ENCODE measurements at places on chromosomes 2 and 18.

- no peak for DNase-seq
Observed at GRCh38 chr2:234081970-234082822, 31.7 kb downstream of the SPP2 start.

DNA sequence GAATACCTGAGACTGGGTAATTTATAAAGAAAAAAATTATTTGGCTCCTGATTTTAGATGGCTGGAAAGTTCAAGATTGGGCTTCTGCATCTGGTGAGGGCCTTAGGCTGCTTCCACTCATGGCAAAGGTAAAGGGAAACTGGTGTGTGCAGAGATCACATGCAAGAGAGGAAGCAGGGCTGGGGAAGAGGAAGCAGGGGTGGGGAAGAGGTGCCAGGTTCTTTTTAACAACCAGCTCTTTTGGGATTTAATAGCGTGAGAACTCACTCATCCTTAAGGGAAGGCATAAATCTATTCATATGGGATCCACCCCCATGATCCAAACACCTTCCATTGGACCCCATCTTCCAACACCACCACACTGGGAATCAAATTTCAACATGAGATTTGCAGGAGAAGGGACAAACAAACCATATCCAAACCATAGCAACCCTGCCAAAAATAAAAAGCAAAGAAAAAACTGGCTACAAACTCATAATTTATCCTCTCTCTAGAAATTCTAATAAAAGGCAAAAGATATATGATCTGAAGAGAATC, 30.4 kb downstream of the PRKRA start:
- DNase-seq = no peak

DNA sequence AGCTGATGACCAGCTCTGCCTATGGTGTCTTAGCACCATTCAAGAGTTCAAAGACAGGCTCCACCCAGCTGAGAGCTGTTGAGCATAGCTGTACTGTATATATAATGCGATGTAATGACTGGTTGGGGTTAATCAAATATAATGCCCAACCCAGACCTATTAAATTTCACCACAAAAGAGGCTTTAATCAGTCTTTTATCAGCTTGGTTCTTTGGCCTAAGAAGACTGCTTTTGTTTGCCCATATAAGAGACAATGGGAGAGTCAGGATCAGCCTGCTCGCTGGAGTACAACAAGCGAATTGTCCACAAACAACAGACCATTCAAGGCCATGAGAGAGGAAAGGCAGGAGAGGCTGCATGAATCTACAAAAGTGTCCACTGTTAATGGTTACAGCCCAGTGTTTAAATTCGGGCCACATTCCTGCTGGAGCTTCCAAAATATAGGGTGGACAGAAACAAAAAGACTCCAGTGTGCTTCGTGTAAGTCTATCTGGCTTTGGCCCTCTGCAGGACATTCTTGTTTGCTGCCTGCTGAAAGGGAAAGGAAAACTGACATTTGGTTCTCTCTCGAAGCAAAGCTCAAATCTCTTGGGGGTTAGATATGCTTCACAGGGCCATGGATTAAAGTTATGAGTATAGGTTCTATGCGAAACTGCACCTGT, 299.0 kb upstream of the FBXO11 start:
- DNase-seq = no peak

- no peak for DNase-seq
Observed at GRCh38 chr2:172415157-172415864, 12.1 kb upstream of the ITGA6 start.

- DNase-seq = no peak
Observed at GRCh38 chr18:48356151-48356745, 52.9 kb downstream of the ZBTB7C start.

- no peak for DNase-seq
Observed at GRCh38 chr2:226413498-226414130, 386.0 kb downstream of the IRS1 start.

- DNase-seq = no peak
Observed at GRCh38 chr2:121810959-121811853, 55.8 kb downstream of the TSN start.

DNA sequence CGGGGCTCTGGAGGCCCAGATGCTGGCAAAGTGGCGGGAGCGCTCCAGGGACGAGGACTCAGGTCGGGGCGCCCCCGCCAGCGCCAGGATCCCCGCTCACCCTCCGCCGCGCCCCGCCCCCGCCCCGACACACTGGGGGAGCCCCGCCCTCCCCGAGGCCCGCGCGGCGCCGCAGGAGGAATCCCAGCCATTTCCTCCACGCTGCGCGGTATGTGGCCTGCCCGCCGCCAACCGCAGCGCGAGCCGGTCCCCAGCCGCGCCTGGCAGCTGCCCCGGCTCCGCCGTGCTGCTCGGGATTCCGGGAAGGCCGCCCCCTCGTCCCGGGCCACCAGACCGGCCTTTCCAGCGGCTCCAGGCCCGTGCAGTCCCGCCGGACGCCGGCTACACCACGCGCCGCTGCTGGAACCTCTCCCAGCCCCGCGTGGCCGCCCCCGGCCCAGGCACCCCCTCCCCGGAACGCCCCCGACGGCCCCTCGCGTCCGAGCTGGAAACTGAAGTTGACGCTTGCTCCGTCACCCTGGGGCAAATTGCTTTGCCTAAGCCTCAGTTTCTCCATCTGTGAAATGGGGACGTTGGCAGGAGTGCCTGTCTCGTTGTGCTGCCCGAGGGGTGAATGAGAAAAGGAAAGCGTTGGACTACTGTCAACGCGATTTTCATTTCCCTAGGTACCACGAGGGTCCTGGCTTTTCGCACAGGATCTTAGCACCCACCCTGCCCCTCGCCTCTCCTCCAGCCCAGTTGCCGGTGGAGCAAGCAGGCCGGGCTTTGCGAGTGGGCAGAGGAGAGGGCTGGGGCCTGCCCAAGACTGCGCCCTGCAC, 53.6 kb downstream of the PKDCC start:
- no peak for DNase-seq

- DNase-seq = no peak
Observed at GRCh38 chr2:17971531-17972125, 93.2 kb downstream of the KCNS3 start.

- DNase-seq = no peak
Observed at GRCh38 chr2:159262226-159262625, 24.3 kb downstream of the WDSUB1 start.

DNA sequence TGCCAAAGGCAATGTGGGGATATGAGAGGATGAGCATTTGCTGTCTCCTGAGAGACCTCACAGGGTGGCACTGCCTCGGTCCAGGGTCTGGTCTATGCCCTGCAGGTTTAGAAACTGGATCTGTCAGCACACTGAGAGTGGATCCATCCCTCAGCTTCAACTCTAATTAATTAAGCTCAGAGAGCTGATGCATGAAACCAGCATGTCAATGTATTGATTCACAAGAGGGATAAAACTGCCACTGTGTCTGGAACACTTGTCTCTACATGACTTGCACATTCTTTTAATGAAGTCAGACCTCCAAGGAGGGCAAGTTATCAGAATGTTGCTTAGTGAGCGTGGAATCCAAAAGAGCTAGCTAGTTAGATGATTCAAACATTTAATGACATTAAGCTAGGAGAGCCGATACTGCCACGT, 22.5 kb upstream of the POLE4 start:
- no peak for DNase-seq

GRCh38 chr2:215736653-215737290, 276.6 kb downstream of the MREG start:
- DNase-seq = no peak

DNA sequence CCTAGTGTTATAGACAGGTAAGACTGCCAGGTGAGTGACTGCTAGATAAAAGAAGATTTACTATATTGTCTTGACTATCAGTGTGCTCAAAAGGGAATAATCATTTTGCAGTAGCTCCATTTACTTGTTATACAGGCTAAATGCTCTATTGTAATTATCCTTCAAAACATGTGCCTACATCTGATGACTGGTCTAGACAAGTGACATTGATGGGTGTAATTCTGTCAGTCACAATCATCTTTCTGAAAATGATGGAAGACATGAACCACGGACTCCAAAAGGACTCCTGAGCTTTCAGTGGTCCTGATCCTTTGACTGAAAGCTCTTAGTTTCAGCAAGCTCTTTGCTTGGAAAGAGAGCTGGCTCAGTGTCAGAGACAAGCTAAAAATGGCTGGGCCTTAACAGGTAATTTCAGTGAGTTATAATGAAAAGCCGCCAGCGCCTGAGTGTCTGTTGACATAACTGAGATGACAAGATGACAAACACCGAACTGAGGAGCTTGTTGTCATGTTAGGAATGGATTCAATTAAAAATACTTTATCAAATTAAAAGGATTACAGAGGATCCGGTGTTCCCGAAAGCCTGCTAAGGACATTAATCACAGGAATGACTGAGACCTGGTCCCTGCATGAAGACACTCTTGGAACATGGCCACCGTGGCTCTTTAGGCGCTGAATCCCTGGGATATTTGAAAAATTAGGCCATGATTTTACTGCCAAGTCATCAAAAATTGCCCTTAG, 141.7 kb downstream of the CMPK2 start:
- DNase-seq = no peak

All from stimulated activated CD8-positive, alpha-beta memory T cell treated with anti-CD3 and anti-CD28 coated beads, Interleukin-4, amount 100 ng/mL, for 1 hour (primary cell).